Left ventricle myocardium superior (tissue), 1 donor: ENCODE measurements at places on chromosomes 3 and 15. TPM values are rescaled to one million over a fixed set of nuclear protein-coding genes. Genes with fewer than 3 reads are reported as not detected.

Gene PKM
- 1,059 TPM for total RNA-seq

Gene ROBO1
- 6.0 TPM for total RNA-seq

Gene C3orf85
- not detected for total RNA-seq

Gene MLH1
- total RNA-seq, result 38.8 TPM

Gene MUC20
- total RNA-seq, result 3.6 TPM

Gene RPP25
- total RNA-seq, result 2.3 TPM

Gene ABI3BP
- 23.4 TPM for total RNA-seq

Gene CLDN11
- 4.2 TPM for total RNA-seq

Gene ATP2B2
- not detected for total RNA-seq

Gene FOXB1
- not detected for total RNA-seq

Gene CLRN1
- not detected for total RNA-seq

Gene ATP10A
- total RNA-seq, result 1.2 TPM

Gene GOLGA6L7
- not detected for total RNA-seq

Gene CCNB2
- 0.42 TPM for total RNA-seq

Gene AGTR1
- total RNA-seq, result 2.2 TPM

Gene PLIN1
- total RNA-seq, result 4.7 TPM

Gene GCNT3
- total RNA-seq, result not detected

Gene CD200
- total RNA-seq, result 1.3 TPM

Gene RBPMS2
- total RNA-seq, result 213 TPM

Gene HEG1
- 102 TPM for total RNA-seq

Gene SYNPR
- not detected for total RNA-seq

Gene DUOXA2
- total RNA-seq, result not detected

Gene ZDHHC3
- 39.1 TPM for total RNA-seq

Gene MORC1
- not detected for total RNA-seq

Gene RTP3
- not detected for total RNA-seq
